ENCODE measurements at places on chromosomes 11 and 22.

GRCh38 chr22:36768141-36768540, 7.8 kb downstream of the IFT27 start:
- no peak for DNase-seq

- DNase-seq: no peak
These were observed 20.8 kb downstream of the KCNE3 start for GRCh38 chr11:74446532-74446938.

DNA sequence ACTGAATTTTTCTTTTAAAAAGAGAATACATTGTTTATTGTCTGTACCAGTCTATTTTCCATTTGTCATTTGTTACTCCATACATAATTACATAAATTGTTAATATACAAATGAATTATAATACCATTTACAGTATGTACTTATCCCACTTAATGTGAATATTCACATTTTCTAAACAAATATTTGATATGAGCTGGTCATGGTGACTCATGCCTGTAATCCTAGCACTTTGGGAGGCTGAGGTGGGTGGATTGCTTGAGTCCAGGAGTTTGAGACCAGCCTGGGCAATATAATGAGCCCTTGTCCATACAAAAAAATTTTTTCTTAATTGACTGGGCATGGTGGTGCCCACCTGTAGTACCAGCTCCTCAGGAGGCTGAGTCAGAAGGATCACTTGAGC, 6.8 kb downstream of the SC5D start:
- DNase-seq: no peak

GRCh38 chr11:44358713-44359112, 48.8 kb upstream of the ALX4 start:
- DNase-seq: no peak

- no peak for DNase-seq
These were observed 2.5 kb downstream of the CSTF3 start for GRCh38 chr11:33158596-33159275.

DNA sequence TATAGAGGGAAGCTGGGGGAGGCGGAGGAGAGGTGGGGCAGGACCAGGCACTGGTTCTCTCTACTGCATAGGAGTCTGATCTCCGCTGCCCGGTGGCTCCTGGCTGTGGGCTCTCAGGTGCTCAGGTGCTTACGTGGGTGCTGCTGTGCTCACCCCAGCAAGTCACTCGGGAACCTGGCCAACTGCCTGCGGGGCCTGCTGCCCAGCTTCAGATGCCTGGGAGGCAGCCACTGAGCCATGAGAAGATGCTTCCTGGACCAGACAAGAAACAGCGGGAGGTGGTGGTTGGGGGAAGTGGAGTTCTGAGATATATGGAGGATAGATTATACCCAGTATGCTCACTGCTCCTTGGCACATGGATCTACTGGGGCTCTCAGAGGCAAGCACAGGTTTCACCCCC, 1303.4 kb downstream of the TBC1D22A start:
- no peak for DNase-seq
